ENCODE measurements at places on chromosomes 1 and 21.

- DNase-seq = peak; percentile 65
- no peaks in the 10 kb centered on the region for H3K27me3 ChIP-seq
- peak overlapping the region; percentile 90 for H3K4me3 ChIP-seq
- peak overlapping the region; percentile 98 for H3K27ac ChIP-seq
These were observed 404 bp upstream of the SCMH1 start for GRCh38 chr1:41242342-41243078.

- DNase-seq = no peak
- H3K27me3 ChIP-seq = no peaks in the 10 kb centered on the region
- no peak overlapping the region for H3K27ac ChIP-seq
- H3K36me3 ChIP-seq = no peaks in the 10 kb centered on the region
- no peaks in the 10 kb centered on the region for H3K4me1 ChIP-seq
- H3K4me3 ChIP-seq = no peak overlapping the region
These were observed 43.2 kb downstream of the HLCS start for GRCh38 chr21:36923270-36923669.

DNA sequence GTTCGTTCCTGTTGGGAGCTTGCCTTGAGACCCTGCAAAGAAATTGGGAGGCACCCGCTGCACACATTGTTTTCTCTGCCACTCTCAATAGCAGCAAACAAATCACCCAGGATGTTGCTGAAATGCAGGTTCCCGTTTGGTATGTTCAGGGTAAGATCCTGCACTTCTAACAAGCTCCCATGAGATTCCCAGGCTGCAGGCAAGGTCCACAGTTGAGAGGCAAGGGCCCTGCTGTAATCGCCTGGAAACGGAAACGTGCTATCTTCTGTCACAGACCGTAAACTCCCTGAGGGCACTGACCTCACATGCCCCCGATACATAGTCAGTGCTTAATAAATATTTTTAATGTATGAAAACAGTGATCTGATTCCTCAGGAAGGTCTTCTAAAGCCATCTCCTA is 37.8 kb downstream of the XCL1 start:
- peaks cover 12% of the 10 kb centered on the region for H3K4me1 ChIP-seq
- no peaks in the 10 kb centered on the region for H3K27me3 ChIP-seq
- H3K27ac ChIP-seq = no peak overlapping the region
- no peak for DNase-seq
- H3K36me3 ChIP-seq = no peaks in the 10 kb centered on the region

GRCh38 chr1:100353071-100353801 is 930 bp downstream of the CDC14A start:
- H3K27ac ChIP-seq = peak overlapping the region; percentile 85
- no peaks in the 10 kb centered on the region for H3K4me1 ChIP-seq
- no peaks in the 10 kb centered on the region for H3K36me3 ChIP-seq
- DNase-seq = no peak
- peak overlapping the region; percentile 86 for H3K4me3 ChIP-seq

GRCh38 chr1:228337031-228337564 is 69.5 kb downstream of the TRIM11 start:
- no peak overlapping the region for H3K4me3 ChIP-seq
- H3K4me1 ChIP-seq = no peaks in the 10 kb centered on the region
- H3K27ac ChIP-seq = no peak overlapping the region
- DNase-seq = no peak
- H3K27me3 ChIP-seq = no peaks in the 10 kb centered on the region

DNA sequence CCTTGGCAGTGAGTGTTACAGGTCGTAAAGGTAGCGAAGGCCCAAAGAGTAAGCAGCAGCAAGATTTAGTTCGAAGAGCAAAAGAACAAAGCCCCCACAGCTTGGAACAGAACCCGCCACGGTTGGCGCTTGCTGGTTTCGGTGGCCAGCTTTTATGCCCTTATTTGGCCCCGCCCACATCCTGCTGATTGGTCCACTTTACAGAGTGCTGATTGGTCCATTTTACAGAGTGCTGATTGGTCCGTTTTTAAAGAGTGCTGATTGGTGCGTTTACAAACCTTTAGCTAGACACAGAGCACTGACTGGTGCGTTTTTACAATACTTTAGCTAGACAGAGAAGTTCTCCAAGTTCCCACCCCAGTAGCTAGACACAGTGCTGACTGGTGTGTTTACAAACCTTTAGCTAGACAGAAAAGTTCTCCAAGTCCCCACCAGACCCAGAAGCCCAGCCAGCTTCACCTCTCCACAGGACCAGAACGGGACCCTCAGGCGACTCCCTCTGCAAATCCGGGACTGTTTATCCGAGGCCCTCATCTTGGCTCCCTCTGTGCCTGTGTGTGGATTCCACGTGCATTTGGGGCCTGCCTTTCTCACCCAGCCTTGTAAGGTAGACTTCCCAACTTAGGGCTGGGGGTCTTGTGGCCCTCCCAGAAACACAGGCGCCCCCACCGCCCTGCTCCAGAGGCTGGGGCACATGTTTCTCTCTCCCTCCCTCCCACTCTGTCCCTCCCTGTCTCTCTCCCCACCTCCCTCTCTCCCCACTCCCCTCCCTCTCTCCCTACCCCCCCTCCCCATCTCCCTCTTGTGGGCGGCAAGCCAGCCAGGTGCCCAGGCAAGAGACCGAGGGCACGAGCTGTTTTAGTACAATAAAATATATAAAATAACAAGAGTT is 12.6 kb downstream of the FTCD start:
- no peaks in the 10 kb centered on the region for H3K27me3 ChIP-seq
- DNase-seq = no peak
- H3K4me1 ChIP-seq = no peaks in the 10 kb centered on the region
- H3K27ac ChIP-seq = no peak overlapping the region
- H3K4me3 ChIP-seq = no peak overlapping the region
- no peaks in the 10 kb centered on the region for H3K36me3 ChIP-seq

DNA sequence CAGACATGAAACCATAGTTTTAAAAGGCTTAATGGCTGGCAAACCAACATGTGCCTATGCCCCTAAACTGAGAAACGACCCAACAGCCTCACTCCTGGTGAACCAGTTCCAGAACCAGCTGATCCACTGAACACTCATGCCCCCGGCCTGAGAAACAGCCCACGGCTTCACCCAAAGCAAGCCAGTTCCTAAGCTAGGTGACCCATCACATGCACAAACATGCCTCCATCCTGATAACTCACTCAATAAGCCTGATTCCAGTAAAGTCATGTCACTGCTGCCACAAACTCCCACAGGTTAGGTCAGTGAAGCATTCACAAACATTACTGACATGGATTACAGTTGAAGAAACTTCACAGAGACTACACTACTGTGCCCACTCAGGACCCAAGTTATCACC is 161.6 kb downstream of the USH2A start:
- DNase-seq = no peak
- H3K27ac ChIP-seq = no peak overlapping the region
- no peaks in the 10 kb centered on the region for H3K27me3 ChIP-seq
- H3K4me1 ChIP-seq = no peaks in the 10 kb centered on the region
- no peaks in the 10 kb centered on the region for H3K36me3 ChIP-seq

DNA sequence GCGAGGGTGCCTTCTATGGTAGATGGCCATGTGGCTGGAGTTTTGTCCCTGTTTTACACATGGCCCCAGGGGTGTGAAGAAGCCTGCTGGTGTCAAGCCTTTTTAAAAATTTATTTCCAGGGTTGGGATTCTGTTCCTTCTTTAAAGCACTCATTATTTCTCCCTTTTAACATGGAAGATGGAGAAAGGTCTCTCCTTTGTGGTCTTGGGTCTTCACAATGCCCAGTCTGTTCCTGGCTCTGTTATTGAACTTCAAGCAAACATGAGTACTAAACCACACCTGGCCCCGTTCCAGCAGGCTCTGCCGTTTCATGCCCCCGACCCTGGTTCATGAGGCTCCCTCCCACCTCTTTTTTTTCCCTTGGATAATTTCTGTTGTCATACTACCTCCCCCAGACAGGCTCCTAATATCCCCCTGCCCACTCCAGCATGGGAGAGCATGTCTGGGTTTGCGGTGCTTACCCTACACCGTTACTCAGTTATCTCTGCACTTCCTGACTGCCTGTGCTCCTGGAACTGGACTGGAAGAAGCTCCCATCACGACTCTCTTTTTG is 121.2 kb upstream of the KIAA0040 start:
- H3K4me1 ChIP-seq = no peaks in the 10 kb centered on the region
- no peak for DNase-seq
- no peaks in the 10 kb centered on the region for H3K36me3 ChIP-seq
- no peak overlapping the region for H3K27ac ChIP-seq
